ENCODE measurements at places on chromosomes 13 and 19.

DNA sequence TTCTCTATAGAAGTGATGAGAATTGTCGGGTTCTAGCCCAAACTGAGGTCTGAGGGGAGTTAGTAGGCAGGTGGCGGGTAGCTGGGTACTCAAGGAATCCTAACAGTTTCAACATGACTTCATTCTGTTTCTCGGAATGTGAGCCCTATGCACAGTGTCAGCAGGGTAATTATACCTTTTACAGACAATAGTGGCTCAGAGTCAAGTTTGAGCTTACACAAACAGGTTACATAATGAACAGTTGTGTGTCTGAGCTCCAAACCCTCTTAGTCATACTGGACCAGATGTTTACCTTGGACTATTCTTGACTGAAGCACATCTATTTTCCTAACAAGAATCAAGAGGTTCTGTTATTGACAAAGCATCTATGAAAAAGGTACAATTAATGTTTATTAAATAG is 1066.7 kb upstream of the PCDH20 start:
- DNase-seq = peak; percentile 55

DNA sequence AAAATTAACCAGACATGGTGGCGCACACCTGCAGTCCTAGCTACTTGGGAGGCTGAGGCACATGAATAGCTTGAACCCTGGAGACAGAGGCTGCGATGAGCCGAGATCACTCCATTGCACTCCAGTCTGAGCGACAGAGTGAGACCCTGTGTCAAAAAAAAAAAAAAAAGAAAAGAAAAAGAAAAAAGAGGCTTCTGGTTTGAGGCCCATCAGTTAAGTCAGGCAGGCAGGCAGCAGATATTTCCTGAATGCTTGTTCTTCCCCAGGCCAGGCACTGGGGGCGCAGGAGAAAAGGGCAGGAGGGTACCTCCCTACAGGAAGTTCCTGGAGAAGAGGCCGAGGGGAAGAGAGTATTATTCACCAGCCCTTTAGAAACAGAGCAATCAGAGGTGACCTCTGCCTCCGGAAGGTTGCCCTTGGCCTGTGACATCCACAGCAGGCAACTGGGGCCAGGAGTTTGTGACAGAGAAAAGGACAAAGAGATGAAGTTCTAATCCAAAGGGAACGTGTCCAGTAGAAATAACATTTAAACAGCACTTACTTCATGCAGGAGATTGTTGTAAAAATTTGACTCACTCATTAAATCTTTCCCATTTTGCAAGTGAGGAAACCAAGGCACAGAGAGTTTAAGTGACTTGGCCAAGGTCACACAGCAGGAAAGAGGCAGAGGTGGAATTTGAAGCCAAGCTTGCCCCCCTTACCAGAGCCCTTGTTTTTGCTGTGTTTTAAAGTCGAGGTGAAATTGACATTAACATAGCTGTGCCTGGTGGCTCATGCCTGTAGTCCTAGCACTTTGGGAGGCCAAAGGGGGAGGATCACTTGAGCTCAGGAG is 4.3 kb upstream of the RLN3 start:
- no peak for DNase-seq

DNA sequence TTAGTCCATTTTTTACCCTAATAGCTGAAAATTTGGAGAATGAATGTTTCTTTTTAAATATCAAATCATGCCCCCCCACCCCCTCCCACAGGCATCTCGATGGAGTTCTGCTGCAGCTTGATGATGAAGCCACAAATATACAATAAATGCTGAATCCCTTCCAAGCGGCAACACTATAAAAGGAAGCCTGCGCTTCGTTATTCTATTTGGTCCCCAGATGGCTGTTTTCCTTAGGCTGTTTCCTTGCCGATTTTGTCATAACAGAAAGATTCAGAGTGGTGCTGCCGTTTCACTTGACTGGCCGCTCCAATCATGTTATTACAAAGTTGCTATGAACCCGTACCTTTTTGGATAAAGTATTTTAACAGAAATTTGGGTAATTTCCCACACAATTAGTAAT is 79.5 kb downstream of the MYO16 start:
- no peak for DNase-seq

DNA sequence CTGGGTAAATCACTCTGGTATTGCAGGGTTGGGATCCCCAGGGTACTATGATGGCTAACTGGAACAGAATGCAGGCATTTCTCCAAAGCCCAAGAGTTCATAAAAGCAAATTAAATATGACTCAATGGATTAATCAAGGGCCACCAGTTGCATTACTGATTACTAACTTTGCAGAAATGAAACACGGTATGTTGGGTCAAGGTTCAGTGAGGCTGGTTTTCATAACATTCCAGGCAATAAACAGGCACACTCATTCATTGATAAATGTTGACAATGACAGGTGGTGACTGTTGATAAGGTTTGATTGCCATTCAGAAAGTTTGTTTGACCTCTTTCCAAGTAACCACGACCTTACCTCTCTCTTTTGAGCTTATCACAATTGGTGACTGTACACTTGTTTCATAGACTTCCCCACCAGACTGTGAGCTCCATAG is 506 bp upstream of the AP1M1 start:
- no peak for DNase-seq

- no peak for DNase-seq
Measured at GRCh38 chr19:58510084-58510862, 1.5 kb downstream of the SLC27A5 start.

DNA sequence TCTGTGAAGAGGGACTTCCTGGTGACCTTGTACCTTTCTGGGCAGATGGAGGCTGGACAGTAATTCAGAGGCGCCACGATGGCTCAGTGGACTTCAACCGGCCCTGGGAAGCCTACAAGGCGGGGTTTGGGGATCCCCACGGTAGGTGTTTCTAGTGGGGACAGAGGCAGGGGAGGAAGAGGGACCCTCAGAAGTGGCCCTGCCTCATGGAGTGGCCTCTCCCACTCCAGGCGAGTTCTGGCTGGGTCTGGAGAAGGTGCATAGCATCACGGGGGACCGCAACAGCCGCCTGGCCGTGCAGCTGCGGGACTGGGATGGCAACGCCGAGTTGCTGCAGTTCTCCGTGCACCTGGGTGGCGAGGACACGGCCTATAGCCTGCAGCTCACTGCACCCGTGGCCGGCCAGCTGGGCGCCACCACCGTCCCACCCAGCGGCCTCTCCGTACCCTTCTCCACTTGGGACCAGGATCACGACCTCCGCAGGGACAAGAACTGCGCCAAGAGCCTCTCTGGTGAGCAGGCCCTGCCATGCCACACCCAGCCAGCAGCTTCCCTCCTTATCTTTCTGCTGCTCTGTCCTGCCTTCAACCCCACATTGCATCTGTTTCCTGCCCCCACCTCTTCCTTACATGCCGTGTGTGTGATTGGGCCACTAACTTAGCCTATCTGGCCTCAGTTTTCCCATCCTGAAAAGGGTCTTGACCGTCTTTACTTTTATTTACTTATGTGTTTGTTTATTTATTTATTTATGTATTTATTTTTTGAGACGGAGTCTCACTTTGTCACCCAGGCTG is 7.3 kb downstream of the ANGPTL4 start:
- DNase-seq = no peak

GRCh38 chr13:30580852-30581502 is 36.7 kb upstream of the USPL1 start:
- no peak for DNase-seq

DNA sequence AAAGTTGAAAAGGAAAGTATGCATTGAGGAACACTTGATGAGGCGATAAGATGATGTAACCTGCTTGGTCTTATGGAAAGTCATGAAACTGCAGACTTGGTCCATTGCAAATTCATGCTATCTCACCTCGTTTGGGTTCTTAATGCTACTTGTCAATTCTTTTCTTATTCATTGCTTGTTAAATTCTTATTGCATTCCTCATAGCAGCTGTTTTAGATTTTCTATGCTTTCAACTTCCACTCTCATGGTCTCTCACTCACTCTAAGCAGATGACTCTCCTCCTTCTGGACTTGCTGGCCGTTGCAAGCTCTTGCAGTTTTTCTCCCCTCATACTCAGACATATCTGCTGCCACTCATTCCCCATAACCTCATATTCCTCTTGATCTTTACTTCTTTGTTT is 67.8 kb upstream of the CSNK1A1L start:
- no peak for DNase-seq

DNA sequence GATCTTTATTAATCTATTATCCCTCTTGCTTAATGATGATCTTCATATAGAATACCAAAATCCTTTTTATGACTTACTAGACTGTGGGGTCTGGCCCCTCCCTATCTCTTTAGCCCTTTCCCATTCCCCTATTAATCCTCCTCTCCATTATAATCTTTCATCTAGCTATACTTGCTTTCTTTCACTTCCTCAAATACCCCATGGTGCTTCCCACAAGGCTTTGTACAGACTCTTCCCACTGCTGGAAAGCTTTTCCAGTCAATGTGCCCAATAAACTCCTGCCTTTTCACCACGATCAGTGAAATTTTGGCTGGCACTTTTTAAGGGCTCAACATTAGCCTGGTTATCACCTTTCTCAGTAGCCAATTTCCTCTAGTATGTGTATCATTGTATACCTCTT is 3.2 kb upstream of the EBPL start:
- DNase-seq = no peak

DNA sequence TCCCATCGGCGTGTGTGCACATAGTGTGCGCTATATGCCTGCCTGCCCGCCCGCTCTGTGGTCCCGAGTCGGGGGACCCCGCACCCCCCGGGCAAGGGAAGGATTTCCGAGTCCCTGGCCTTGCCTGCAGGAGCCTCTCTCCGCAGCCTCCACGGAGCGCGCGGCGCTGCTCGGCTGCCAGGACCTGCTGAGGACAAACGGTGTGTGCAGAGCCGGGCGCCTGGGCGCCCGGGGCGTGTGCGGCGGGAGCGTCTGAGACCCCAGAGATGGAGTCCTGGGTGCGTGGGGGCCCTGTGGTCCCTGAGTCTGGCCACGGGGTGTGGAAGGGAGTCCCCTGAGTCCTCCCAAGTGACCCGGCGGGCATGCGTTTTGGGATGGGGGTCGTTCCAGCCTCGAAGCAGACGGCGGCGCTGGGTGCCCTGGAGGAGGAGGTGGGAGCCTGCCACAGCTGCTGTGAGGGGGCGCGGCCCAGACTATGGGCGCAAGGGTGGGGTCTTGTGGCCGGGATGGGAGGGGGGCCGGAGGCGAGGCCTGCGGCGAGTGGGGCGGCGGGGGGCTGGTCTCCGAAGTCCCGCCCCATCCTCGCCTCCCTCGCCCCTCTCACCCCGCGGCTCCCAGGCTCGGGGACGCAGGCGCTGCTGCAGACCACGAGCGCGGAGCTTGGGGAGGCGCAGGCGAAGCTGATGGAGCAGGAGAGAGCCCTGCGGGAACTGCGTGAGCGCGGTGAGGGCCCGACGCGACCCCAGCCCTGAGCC is 25.3 kb downstream of the CLEC4M start:
- DNase-seq = no peak

- no peak for DNase-seq
Measured at GRCh38 chr19:46126086-46126580, 1.6 kb upstream of the IGFL3 start.

DNA sequence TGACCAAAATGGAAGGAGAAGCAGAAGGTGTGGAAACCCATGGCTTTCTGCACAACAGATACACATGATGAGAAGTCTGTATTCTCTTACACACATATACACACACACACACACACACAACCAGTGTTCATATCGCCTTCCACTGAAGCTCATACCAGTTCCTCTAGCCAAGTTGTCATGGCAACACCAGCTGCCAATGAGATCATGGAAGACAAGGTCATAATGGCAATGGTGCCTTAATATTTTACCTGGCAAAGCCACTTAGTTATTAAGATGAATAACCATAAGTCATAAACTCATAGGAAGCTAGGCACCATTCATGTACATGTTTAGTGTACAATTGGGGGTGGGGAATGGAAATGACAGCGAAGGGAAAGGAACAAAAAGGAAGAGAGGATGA is 2.6 kb upstream of the DHRS12 start:
- peak; percentile 61 for DNase-seq

DNA sequence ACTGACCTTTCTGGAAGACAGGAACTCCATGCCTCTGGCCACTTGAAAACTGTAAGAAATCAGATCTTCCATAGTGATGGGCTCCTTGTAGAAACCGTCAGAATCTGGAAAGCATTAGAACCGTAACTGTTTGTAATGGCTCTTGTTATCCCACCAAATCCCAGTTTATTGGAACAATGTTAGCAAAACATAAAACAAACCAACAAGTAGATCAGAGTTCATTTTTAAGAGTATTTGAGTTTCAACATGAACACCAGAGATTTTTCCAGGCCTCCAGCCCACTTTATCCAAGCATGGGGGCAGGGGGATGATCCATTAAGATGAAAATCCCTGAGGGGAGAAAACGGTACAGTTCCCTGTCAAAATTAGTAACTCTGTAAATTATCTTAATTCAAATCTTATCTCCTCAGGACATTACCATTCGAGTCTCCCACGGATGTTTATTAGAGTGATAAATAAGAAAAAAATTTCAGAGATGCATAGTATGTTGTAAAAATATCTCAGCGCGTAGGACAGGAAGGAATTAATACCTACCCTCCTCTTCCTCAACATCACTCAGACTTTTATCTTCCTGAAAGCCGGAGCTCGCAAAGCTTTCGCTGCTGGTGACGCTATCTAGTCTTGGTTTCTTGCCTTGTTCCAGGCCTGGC is 172.5 kb downstream of the FLT1 start:
- DNase-seq = no peak

DNA sequence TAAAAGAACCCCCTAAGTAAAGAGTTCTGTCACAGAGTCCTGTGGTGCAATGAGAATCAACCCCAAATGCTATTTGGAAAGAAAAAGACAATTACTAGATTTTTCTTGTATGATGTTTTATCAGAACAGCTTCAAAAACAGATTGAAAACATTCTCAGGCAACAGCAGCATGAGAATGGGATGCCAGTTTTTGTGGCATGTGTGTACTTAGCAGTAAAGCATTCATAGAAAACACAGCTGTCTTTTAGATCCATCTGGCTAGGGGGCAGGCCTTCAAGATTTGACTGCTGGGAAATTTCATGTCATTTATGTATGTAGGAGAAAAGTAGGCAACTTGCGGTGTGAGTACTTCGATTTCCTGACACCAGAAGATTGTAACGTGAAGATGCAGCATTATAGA is 170.5 kb upstream of the HTR2A start:
- no peak for DNase-seq

DNA sequence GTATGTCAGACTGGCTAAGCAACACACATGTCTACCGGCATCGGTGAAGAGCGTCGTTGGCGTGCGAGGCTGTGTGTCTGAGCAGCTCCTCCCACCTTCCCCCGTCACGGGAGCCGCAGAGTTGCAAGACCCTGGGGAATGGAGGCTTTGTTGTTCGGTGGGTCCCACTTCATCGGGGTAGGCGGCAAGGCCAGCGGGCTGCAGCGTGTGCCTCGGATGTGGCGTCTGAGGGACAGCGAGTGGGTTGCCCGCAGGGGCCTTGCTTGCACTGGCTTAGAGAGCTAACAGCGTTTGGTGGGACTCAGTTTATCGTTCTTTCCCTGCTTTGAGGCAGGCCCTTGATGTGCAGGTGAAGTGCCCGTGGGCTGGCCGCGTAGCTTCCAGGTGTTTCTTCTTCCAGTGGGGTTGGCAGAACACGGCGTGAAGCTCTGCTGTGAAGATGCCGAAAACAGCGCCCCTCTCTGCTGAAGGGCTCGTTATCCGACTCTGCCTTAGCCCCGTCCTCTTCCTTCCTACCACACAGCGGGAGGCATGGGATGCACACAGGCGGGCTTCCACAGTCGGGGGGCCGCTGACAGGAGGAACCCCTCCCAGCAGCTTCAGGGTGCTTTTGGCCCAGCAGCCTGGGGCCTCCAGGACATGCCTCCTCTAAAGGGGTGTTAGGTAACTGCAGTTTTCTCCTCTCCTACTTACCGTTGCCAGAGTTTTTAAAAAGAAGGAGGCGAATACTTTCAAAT is 85.2 kb downstream of the ATP11A start:
- no peak for DNase-seq

- no peak for DNase-seq
Measured at GRCh38 chr19:43148233-43148632, 38.1 kb downstream of the PSG5 start.
